ENCODE measurements at places on chromosomes 13 and 19.

DNA sequence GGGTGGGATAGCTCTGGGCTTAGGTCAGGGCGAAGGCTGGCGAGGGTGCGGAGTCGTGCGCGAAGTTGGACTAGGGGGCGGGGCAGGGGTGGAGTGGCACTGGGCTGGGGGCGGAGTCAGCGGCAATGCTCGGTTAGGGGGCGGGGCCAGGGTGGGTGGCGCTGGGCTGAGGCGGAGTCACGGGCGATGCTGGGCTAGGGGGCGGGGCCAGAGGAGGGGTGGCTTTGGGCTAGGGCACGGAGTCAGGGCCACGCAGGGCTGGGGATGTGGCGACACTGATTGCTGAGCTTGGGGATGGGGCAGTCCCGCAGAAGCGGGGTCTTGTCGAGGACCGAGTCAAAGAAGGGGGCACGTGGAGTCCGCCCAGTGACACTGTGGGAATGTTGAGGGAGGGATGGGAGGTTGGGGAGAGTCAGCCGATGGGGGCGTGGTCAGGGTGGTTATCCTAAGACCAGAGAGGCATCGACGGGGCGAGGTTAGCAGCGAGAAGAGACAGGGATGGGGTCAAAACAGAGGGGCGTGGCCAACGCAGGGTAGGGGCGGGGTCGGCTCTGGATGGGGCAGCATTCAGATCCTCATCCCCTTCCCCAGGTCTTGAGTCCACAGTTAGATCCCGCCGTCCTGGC lies 8.7 kb downstream of the HOMER3 start:
- no peak for DNase-seq

DNA sequence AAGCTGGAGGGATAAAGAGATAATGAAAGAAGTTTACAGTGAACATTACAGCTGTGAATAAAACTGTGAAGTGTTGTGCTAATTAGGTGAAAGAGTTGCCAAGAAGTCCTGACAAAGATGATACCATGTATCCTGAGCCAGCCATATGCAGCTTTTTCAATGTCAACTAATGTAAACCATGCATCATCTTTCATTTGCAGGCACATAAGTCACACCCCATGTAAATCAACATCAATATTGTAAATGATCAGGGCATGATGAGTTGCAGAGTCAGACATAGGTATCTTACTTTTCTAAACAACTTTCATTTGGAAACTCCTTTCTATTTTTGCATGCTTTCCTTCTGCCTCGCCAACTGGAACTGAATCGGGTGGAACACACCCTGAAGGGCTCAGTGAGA lies 569.1 kb downstream of the TBC1D4 start:
- DNase-seq = no peak

DNA sequence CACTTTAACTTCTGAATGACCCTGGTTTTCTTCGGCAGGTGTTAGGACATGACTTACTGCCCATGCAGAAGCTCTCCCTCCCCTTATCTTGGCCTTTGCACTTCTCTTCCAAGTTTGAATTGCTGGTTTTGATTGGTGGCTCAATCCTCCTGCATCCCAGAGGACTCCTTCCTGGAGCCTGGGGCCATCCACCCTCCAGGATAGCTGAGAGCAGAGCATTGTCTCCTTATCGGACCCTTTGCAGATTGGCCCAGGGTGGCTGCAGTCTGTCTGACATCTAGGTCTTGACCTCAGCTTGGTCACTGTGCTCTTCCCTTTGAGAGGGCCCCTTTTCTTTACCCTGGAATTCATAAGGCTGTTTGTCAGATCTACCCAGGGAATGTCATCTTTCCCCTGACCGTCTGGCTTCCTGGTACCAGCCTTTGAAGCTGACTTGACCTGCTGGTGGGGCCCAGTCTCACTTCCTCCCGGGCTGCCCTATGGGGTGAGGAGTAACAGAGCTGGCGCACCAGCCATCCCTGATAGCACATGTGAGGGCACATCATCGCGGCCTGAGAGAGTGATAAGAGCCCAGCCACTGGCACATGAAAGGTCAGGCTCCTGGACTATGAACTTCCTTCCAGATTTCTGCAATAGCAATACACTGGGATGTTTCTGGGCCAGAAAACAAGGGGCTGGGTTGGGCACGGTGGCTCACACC lies 172.9 kb upstream of the UBL3 start:
- no peak for DNase-seq

DNA sequence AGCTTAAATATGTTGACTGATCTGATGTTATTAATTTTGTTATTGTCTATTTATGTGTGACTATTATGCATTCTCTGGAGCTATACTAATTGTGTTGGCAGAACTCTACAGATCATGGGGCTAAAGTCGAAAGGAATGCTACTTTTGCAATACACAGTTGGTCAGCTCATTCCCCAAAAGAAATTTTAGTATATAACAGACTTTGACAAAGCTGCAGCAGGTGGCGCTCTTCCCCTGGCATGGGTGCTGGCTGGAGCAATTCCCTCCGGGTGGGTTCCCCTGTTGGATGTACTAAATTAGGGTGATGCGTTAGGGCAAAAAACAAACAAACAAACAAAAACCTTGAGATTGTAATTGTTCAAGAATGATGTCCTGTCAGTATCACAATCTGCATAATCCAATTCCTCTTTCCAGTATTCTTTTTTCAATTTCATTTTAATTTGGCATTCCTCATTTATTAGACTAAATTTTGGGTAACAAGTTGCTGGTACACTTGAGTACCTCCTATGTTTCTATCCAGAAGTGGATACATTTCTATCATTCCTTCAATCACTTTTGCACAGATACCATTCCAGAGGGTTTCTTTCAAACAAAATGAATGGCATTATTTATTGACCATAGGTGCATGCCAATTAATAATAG lies 322.8 kb upstream of the EDNRB start:
- DNase-seq = peak; percentile 34

- no peak for DNase-seq
Measured at GRCh38 chr19:7912144-7912696, 2.4 kb upstream of the TGFBR3L start.

Data from NCI-H2171 treated with DMSO at 0.1 percent for 48 hours (cell line).